Esophagus squamous epithelium (tissue), 5 donors: ENCODE measurements at places on chromosomes 12 and 14. TPM values are rescaled to one million over a fixed set of nuclear protein-coding genes. Genes with fewer than 3 reads are reported as not detected.

GRCh38 chr12:51678086-51678724 is 87.2 kb downstream of the SCN8A start:
- H3K4me3 ChIP-seq = no peak overlapping the region
- no peaks in the 10 kb centered on the region for H3K27me3 ChIP-seq
- peaks cover 2% of the 10 kb centered on the region for H3K4me1 ChIP-seq
- no peak for DNase-seq
- no peak overlapping the region for H3K27ac ChIP-seq

The RAPGEF3 gene
- 12.9 TPM for total RNA-seq

DNA sequence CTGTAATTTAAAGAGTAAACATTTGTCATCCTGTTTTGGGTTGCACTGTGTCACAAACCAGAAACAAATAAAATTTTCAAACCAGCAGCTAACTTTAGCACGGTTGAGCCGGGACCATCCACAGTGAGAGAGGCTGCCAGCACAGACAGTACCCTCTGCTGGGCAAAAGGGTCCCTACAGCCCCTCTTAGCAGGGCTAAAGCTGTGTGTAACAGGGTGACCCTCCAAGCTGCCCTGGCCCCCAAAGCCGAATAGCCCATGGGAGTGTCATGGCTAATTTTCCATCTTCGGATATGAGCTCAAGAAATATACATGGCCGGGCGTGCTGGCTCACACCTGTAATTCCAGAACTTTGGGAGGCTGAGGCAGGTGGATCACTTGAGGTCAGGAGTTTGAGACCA is 157.1 kb upstream of the GRIN2B start:
- no peak for DNase-seq
- no peaks in the 10 kb centered on the region for H3K27me3 ChIP-seq
- H3K27ac ChIP-seq = no peak overlapping the region

GRCh38 chr14:64581363-64581762 is 31.6 kb downstream of the PPP1R36 start:
- no peak for DNase-seq
- H3K4me3 ChIP-seq = no peak overlapping the region
- H3K27ac ChIP-seq = no peak overlapping the region

GRCh38 chr14:99628887-99629618 is 15.9 kb upstream of the HHIPL1 start:
- H3K4me3 ChIP-seq = no peak overlapping the region
- H3K27me3 ChIP-seq = peaks cover 3% of the 10 kb centered on the region
- peaks cover 36% of the 10 kb centered on the region for H3K4me1 ChIP-seq
- DNase-seq = no peak
- H3K27ac ChIP-seq = no peak overlapping the region

GRCh38 chr12:101053203-101053602 is 156.8 kb downstream of the SLC5A8 start:
- no peak for DNase-seq
- no peak overlapping the region for H3K4me3 ChIP-seq
- H3K27ac ChIP-seq = no peak overlapping the region
- H3K36me3 ChIP-seq = no peaks in the 10 kb centered on the region
- peaks cover 9% of the 10 kb centered on the region for H3K4me1 ChIP-seq
- H3K27me3 ChIP-seq = no peaks in the 10 kb centered on the region

- H3K27me3 ChIP-seq = no peaks in the 10 kb centered on the region
- DNase-seq = no peak
- no peaks in the 10 kb centered on the region for H3K36me3 ChIP-seq
- H3K4me3 ChIP-seq = no peak overlapping the region
- H3K27ac ChIP-seq = no peak overlapping the region
- no peaks in the 10 kb centered on the region for H3K4me1 ChIP-seq
These were observed 298.1 kb upstream of the PRICKLE1 start for GRCh38 chr12:42887657-42888056.

The PIANP gene
- total RNA-seq = not detected

The PRH2 gene
- not detected for total RNA-seq

DNA sequence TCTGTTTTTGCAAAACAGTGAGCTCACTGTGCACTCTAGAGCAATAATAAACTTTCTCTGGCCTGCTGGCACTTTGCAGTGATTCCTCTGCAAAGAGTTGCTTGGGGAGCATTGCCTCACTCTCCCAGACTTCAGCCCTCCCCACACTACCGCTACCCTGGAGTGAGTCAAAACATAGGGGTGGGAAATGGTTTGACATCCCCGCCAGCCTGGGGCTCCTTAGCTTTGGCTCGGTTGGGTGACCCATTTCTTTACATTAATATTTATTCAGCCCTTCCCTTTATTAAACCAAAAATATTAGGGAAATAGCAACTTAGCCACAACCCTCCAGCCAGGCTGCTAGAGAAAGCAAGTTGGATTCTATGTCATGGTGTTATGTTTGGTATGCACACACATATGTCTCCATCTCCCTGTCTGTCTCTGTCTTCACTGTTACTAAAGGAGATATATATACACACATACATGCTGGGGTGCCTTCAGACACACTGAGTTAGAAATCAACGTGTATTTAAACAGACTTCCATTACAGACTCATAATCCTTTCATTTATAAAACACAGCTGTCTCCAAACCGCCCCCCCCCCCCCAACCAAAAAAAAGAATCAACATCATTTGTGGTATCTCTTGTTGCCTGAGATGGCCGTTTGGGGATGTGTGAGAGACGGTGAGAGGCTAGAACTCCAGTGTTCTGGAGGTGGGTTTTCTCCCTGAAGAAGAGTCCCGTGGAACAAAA is 3.4 kb upstream of the IRF2BPL start:
- peaks cover 69% of the 10 kb centered on the region for H3K4me1 ChIP-seq
- no peaks in the 10 kb centered on the region for H3K36me3 ChIP-seq
- DNase-seq = no peak

The KRT2 gene
- total RNA-seq = 0.95 TPM

The HPD gene
- not detected for total RNA-seq

The GPRC5A gene
- 3.9 TPM for total RNA-seq

GRCh38 chr12:6766651-6767349 is 637 bp downstream of the PTMS start:
- H3K4me1 ChIP-seq = peaks cover 49% of the 10 kb centered on the region
- DNase-seq = no peak
- H3K27ac ChIP-seq = peak overlapping the region; percentile 99
- no peaks in the 10 kb centered on the region for H3K27me3 ChIP-seq
- H3K36me3 ChIP-seq = peaks cover 4% of the 10 kb centered on the region

DNA sequence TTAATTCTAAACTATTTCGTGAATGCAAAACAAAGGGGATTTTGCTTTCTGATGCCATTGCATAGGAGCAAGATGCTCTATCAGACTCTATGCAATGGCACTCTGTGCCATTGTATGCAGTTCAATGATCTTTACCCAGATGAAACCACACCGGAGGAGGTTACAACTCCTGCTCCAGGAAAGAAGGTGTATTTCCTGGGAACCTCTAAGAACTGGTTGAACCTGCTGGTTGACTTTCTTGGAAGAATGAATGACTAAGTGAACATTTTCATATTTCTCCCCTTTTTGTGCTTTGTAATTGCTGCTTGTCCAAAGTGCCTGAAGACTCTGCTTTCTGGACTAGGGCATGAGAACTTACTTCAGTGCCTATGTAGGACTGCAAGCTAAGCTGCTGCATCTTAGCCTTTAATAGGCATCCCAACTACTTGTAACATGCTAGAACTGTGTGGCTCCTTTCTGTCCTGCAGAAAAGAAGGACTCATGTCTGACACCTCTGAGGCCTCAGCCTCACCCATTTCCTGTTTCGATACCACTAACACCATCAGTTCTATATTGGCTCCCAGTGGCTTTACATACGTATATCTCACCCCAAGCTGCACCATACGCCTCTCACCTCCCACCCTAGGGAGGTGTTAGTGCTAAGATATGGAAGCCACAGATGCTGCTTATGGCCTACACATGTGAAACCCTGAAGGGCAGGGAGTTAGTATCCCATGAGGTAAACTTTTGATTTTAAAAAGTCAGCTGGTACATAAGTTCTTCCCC is 193.5 kb upstream of the CNOT2 start:
- no peaks in the 10 kb centered on the region for H3K27me3 ChIP-seq
- H3K4me3 ChIP-seq = no peak overlapping the region
- H3K27ac ChIP-seq = peak overlapping the region; percentile 57
- no peaks in the 10 kb centered on the region for H3K36me3 ChIP-seq
- H3K4me1 ChIP-seq = peaks cover 61% of the 10 kb centered on the region
- DNase-seq = no peak

DNA sequence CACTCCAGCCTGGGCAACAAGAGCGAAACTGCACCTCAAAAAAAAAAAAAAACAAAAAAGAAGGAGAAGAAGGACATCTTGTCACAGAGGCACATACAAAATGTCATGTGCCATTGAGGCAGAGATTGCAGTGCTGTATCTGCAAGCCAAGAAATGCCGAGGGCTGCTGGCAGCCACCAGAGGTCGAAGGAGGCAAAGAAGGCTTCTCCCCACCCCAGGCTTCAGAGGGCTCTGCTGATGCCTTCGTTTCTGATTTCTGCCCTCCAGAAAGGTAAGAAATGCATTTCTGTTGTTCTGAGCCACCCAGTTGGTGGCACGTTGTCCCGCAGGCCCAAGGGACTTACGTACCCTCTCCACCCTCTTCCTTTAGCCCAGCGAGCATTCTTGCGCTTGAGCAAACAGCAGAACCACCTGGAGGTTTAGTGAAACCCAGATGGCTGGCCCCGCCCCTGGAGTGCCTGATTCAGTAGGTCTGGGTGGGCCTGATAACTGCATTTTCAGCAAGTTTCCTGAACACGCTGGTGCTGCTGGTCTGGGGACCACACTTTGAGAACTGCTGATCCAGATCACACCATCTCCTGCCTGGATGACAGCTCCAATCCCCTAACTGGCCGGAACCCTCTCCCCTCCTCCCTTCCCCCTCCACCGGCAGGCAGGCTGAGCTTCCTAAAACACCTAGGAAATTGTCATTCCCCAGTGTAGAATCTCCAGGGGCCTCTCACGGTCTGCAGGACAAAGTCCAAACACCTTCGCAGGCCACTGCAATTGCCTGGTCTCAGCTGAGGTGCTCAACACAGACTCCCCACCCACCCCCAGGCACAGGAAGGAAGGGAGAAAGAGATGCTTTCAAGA is 21.1 kb upstream of the SCARB1 start:
- H3K4me1 ChIP-seq = peaks cover 10% of the 10 kb centered on the region
- no peaks in the 10 kb centered on the region for H3K27me3 ChIP-seq
- DNase-seq = no peak
- no peaks in the 10 kb centered on the region for H3K36me3 ChIP-seq
- no peak overlapping the region for H3K4me3 ChIP-seq

The ENDOU gene
- 112 TPM for total RNA-seq

The MSI1 gene
- total RNA-seq = not detected

DNA sequence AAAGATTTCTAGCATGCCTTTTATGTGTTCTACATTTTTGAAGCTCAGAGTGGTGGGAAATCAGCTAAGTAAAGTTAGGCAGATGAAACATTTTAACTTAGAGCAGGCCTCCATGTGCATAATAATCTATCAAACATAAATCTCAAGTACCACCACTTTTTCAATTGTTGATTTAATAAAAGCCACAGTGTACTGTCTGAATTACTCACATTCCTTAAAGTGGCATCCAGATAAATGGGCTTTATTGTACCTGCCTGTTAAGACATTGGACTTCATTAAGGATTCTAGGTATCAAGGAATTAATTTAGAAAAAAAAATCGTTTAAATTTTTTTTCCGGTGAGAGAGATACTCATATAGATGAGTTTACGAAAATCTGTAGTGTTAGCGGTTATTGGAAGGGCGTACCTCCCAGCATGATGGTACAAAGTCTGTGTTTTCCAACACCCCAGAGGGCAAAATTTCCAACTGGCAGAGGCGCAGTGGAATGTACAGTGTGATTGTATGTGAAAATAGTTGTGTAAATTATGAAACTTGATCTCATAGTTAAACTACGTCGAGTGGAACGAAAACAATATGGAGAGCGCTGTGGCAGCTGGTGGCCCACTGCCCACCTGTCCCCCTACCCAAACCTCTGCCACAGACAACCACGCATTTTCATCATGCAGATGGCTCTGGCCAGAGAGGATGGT is 25.0 kb downstream of the ELK3 start:
- no peaks in the 10 kb centered on the region for H3K27me3 ChIP-seq
- no peak overlapping the region for H3K4me3 ChIP-seq
- no peak for DNase-seq
- peaks cover 65% of the 10 kb centered on the region for H3K4me1 ChIP-seq

The BCL7A gene
- total RNA-seq = 8.6 TPM

GRCh38 chr12:26126340-26127284 is 1.8 kb upstream of the BHLHE41 start:
- H3K4me3 ChIP-seq = peak overlapping the region; percentile 39
- H3K4me1 ChIP-seq = peaks cover 52% of the 10 kb centered on the region
- no peaks in the 10 kb centered on the region for H3K27me3 ChIP-seq
- H3K27ac ChIP-seq = peak overlapping the region; percentile 77

GRCh38 chr12:65121049-65121955 is at the start of gene WIF1:
WIF1 (minus strand) TSS chr12:65121305; CDS start chr12:65121191, 114 bp downstream.
- DNase-seq = no peak
- H3K27me3 ChIP-seq = peaks cover 13% of the 10 kb centered on the region
- H3K4me3 ChIP-seq = peak within 1 kb of the TSS; percentile 41
- H3K4me1 ChIP-seq = peaks cover 8% of the 10 kb centered on the region

The EML5 gene
- 0.82 TPM for total RNA-seq
